ENCODE measurements at places on chromosomes 1 and 21. TPM values are rescaled to one million over a fixed set of nuclear protein-coding genes. Genes with fewer than 3 reads are reported as not detected.

The ERICH3 gene
- total RNA-seq = not detected

The LRRC3 gene
- 10.1 TPM for total RNA-seq

The GPR25 gene
- not detected for total RNA-seq

The RAVER2 gene
- 27.8 TPM for total RNA-seq

DNA sequence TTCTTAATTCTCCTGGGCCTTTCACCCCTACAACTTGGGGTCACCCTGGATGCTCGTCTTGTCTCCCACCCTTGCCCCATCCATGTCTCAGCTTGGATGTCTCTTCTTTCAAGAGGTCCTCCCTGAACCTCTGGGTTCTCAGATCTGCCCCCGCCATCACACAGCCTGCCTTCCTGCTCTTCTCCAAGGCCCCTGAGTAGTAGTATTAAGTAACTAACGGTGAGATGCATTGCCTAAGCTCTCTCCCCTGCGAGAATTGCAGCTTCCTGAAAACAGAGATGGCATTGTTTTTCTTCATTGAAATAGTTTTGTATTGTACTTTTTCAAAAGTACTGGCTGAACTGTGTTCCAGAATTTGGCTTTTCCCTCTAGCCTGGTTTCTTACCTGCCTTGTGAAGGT lies 16.0 kb downstream of the MIIP start:
- no peaks in the 10 kb centered on the region for H3K36me3 ChIP-seq
- DNase-seq = no peak
- peaks cover 26% of the 10 kb centered on the region for H3K4me1 ChIP-seq
- H3K27me3 ChIP-seq = no peaks in the 10 kb centered on the region
- H3K27ac ChIP-seq = peak overlapping the region; percentile 51

DNA sequence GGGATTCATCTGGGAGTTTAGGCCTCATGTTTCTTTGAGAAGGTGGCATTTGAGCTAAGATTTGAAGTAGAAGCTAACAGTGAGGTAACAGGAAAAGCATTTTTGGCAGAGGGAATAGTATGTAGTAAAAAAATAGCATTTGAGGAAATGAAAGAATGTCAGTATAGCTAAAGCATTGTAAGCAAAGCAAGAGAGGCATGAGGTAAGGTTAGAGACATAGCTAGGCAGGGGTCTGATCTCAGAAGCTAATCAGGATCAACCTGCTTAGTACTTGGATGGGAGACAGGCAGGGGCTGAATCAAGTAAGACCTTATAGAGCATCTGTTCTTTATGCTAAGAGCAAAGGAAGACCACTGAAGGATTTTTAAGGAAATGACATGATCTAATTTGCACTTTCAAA lies 4.0 kb downstream of the POLR3C start:
- peak overlapping the region; percentile 52 for H3K4me3 ChIP-seq
- H3K27me3 ChIP-seq = no peaks in the 10 kb centered on the region
- no peak overlapping the region for H3K27ac ChIP-seq
- no peak for DNase-seq

GRCh38 chr1:54304518-54304917 lies 101.7 kb downstream of the SSBP3 start:
- peak overlapping the region; percentile 54 for H3K27ac ChIP-seq
- DNase-seq = no peak
- no peak overlapping the region for H3K4me3 ChIP-seq
- H3K36me3 ChIP-seq = no peaks in the 10 kb centered on the region
- peaks cover 80% of the 10 kb centered on the region for H3K4me1 ChIP-seq
- H3K27me3 ChIP-seq = no peaks in the 10 kb centered on the region

DNA sequence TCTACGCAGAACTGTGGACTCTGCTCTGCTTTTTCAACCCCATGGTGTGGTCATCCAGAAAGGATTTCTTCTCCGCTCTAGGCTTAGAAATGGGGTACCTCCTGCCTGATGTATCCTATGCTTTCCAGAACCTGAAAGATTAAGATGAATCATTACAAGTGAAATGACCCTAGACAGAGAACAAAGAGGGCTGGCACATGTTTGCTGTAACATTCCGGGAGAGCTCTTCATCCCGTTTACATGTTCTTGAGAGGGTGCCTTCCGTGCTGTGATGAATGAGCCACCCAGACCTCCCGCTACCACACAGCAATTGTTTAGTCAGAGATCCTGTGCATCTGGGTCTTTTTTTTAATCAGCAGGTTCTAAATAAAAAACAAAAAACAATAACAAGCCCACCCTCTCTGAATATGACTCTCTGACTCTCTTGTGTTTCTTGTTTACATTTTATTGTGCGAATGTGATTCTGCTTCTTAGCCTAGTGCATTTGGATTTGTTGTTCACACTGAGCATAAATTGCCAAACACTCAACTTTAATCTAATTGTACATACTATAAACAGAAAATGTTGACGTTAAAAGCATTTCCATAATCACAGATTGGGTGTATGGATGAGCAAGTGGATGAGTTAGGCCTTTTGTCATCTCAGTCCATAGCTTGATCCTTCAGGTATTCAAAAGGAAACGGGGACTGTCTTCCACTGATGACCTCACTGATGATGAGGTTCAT lies 87.1 kb downstream of the GPR88 start:
- H3K36me3 ChIP-seq = no peaks in the 10 kb centered on the region
- H3K27me3 ChIP-seq = no peaks in the 10 kb centered on the region
- H3K4me1 ChIP-seq = peaks cover 11% of the 10 kb centered on the region
- no peak overlapping the region for H3K27ac ChIP-seq

GRCh38 chr1:57959531-57960241 lies 535.8 kb upstream of the DAB1 start:
- H3K27ac ChIP-seq = no peak overlapping the region
- no peaks in the 10 kb centered on the region for H3K36me3 ChIP-seq
- no peaks in the 10 kb centered on the region for H3K4me1 ChIP-seq

Measured in neural crest cell (in vitro differentiated cells).